ENCODE measurements at places on chromosomes 5 and 9.

DNA sequence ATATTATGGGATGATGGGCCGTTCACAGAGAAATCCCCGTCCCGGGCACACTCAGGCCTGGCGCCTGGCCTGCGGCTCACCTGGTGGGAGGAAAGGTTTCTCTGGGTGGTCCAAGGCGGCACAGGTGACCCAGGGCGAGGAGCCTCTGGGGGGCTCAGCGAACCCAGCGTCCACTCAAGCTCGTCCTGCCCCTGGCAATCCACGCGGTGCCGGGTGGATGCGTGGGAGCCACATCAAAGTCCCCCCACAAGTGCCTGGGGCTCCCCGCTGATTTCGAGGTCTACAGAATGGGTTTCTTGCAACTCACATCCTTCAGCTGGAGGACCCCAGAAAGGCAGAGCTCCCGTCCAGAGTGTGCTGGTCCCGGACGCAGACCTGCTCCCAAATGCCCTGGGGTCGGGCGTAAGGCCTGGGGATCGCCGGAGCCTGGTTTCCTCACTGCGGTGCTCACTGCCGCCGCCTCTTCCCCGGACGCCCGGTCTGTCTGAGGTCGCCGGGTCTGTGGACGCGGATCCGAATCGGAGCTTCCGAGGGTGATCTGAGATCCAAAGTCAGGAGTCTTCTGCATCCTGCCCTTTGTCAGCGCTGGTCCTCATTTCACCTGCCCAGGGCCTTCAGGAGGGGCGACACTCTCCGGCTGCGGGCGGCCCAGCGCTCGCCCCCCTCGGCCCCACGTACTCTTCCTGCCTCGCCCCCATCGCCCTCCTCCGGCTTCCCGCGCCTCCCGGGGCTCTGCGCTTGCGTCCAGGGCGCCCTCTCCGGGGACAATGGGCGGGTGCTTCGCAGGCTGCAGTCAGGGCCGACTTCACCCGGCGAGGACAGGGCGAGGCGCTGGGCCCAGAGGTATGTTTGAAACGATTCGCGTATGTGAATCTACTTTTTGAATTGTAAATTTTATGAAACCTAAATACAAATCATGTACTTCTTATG, 20.0 kb upstream of the RUFY1 start:
- ATAC-seq, result peak; percentile 85

- no peak for ATAC-seq
These were observed 37.1 kb upstream of the RAPGEF6 start for GRCh38 chr5:131671994-131672655.

DNA sequence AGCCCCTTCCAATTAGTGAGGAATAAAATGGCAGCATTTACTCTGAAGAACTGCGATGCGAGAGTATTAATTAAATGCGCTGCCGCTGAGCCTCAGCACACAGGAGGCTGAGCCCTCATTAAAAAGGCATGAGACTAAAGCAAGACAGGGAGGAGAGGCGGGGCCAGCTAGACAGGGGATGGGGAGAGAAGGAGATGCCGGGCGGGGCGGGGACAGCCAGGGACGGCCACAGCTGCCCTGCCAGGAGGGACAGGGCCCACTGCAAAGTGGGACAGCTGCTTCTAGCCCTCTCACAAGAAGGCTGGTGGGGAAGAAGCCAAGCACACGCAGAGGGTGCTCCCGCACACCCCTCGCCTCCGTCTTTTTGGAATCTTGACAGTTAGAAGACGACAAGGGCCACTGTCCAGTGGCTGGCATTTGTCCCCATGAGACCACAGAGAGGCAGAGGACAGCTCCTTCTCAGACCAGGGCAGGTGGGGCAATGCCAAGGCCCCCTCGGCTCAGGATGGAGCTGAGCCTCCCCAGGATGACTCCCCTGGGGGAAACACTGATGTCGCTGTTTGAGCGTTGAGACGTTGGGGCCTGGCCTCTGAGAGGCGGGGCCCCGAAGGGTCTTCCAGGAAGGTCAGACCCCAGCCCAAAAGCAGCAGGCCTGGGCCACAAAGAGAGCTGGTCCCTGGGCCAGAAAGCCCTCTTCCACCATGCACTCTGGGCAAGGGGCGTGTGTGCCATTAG, 26.9 kb downstream of the ADAMTS2 start:
- no peak for ATAC-seq

DNA sequence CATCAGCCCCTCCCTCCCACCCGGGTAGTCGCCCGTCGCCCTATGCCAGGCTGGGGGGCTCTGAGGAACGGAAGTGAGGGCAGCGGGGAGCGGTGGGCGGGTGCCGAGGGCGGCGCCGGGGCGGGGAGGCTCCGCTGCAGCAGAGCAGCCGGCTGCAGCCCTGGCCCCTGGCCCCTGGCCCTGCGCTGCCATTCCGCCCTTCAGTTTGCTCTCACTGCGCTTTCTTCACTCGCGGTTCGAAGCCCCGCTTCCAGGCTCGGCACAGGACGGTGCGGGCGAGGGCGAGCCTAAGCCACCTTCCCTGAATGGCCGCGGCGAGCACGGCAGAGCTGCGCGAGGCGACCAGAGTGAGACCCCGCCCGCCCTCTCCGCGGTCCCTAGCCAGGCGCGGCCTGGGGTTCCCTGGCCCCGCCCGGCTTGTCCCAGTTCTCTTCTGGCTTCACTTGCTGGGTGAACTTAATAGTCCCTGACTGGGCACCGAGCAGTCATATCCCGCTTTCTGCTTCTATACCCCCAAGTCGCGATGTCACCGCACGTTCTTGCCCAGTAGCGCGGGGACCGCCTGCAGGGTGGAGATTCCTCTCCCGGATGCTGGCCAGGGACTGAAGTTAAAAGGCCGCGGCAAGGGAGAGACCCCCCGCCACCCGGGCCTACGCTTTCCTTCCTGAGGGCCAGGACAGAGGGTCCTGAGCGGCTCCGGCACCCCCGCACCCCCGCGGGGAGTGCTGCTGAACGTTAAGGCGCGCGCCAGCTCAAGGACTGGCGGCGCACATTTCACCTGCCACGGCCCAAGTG, 623 bp upstream of the TRIM36 start:
- peak; percentile 50 for ATAC-seq

- ATAC-seq, result no peak
These were observed 18.3 kb upstream of the LPAR1 start for GRCh38 chr9:111056538-111056937.

Measured in stimulated activated memory B cell treated with anti-CD40 and anti-IgM and Interleukin-4, amounts not matched to agents 10 μg/mL and 1 μg/mL and 100 μg/mL, for 72 hours (primary cell).